CD8-positive, alpha-beta memory T cell (primary cell): ENCODE measurements at places on chromosomes 1 and 21.

GRCh38 chr21:44392916-44393315, 39.5 kb downstream of the TRPM2 start:
- no peak for DNase-seq

GRCh38 chr21:15775981-15776380, 46.2 kb downstream of the USP25 start:
- no peak for DNase-seq

- DNase-seq: peak; percentile 11
Measured at GRCh38 chr21:45080639-45081414, 6.4 kb downstream of the ADARB1 start.

- no peak for DNase-seq
Measured at GRCh38 chr1:52659851-52660596, 27.1 kb downstream of the SHISAL2A start.

DNA sequence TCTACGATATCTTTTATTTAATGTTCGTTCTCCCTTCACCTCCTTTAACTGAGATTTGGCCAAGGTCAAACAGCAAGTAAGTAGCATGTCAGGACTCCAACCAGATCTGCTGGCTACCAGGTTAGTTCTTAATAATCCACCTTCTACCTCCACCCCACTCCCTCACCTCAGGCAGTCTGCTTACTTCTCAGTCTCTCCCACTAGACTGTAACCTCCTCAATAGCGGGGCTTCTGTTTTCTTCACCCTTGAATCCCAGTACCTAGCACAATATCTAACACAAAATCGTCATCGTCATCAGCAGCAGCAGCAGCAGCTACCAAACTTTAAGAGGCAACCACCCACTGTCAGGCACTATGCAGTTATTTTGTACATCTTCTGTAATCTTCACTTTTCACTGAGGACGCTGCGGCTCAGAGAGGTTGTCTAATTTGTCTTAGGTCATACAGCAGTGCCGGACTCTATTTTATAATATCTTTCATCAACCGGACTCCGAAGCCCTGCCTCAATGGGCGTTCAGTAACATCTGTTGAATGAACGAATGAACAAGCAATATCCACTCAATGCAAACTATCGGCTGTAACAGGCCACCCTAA, 859 bp upstream of the MAGI3 start:
- no peak for DNase-seq

- DNase-seq: no peak
Measured at GRCh38 chr21:25462517-25462971, 144.7 kb downstream of the MRPL39 start.

DNA sequence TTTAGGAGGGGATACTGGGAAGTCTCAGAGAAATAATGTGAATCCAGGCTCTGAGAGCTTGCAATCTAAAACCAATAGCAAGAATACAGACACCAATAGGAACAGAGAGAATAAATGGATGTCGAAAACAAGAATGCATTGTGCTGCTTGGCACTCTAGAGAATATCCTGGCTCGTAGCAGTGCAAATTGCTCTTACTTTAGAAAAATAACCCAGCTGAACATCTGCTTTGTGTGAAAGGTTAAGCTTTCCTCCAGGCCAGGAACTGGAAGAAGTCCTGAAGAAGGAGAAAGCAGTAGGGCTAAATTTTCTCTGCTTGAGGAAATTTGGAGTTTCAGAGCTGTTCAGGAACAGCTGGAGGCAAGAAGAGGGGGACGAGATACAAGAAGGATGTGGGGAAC, 382.3 kb downstream of the HHIPL2 start:
- DNase-seq: no peak

GRCh38 chr1:180280617-180281016, 50.6 kb downstream of the LHX4 start:
- DNase-seq: no peak

- DNase-seq: no peak
Measured at GRCh38 chr1:200405264-200405663, 4.6 kb downstream of the ZNF281 start.

DNA sequence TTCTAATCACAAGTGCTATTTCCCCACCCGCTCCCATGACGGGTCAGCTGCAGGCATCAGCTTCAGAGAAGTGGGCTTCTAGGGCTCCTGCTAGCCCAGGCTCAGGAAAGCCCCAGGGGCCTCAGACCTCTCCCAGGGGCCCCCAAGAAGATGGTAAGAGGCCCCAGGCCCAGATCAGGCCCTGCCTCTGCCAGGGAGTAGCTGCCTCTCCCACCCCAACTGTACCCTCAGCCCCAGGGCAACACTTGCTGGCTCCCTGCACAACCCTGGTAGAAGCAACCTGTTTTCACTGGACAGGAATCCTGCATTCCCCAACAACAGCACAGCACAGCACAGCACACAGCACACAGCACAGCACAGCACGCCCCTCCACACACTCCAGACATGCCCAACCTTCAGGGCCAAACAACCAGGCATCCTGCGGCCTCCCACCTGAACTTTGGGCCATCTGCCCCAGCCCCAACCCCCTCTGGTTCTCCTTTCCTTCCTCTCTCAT, 6.5 kb downstream of the BLACAT1 start:
- no peak for DNase-seq

DNA sequence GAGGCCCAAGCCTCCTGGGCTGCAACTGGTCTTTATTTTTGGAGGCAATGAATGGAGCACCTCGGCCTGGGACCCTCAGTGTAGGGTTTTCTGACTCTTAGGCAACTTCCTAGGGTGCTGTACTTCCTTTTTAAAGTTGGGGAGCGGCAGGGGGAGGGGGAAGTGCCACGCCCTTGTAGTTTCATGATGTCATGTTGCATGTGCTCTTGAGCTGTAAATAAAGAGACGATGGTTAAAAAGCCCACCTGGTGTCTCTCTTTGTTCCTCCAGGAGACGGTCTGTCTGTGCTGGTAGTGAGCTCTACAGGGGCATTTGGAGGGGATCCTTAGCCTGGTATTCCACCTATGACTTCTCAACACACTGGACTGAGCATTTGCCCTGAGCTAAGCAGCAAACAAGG, 10.3 kb upstream of the AGTRAP start:
- no peak for DNase-seq

DNA sequence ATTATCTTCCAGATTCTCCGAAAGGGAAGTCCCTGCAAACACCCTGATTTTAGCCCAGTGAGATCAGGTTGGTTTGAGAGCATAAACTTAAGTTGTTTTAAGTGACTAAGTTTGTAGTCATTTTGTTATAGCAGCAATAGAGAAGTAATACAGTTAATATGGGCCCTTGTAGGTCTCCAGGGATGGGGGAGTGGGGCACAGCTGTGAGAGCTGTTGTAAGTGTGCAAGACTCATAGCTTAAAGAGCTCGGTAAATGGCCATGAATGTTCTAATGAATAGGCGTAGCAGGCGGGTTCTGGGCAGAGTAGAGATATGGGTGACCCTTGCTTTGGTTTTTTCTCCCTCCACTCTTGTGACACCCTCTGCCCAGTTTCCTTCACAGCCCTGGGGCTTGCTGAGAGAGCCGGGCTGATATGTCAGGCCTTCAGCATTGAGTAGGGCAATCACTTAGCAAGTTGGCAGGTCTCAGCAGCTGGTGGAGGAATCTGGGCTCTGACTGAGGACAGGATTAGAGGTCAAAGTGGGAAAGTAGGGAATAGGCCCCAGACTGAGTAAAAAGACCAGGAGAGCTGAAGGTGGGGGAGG, 16.0 kb upstream of the ID3 start:
- no peak for DNase-seq

GRCh38 chr1:168468042-168468809, 75.6 kb downstream of the XCL2 start:
- no peak for DNase-seq

- no peak for DNase-seq
Measured at GRCh38 chr1:171715813-171716251, 26.0 kb downstream of the VAMP4 start.

GRCh38 chr1:36306902-36307456, 811 bp downstream of the SH3D21 start:
- peak; percentile 96 for DNase-seq

GRCh38 chr21:45294509-45295291, 7.0 kb upstream of the POFUT2 start:
- DNase-seq: no peak

DNA sequence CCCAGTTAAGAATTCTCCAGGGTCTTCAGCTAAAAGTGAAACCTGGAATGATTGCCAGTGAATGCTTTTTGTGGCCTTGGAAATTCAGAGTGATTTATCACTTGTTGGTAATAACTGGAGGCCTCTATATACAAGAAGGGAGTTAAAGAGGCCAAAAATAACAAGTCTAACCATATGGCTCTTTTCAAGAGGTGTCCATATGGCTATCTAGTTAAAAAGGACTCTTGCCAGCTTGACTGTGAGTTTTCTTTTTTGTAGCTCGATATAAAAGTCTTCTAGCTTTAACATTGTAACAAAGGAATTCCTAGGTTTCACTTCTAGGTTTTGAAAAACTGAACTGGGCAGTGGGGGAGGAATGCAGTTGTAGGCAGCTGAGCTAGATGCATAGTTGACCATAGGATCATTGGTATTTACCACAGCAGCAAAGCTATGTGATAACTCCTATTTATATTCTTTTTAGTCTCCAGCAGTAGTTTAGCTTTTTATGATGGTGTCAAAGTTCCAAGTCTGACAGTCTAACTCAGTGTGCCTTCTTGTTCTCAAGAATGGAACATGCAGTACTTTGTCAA, 44.4 kb downstream of the CACHD1 start:
- no peak for DNase-seq

DNA sequence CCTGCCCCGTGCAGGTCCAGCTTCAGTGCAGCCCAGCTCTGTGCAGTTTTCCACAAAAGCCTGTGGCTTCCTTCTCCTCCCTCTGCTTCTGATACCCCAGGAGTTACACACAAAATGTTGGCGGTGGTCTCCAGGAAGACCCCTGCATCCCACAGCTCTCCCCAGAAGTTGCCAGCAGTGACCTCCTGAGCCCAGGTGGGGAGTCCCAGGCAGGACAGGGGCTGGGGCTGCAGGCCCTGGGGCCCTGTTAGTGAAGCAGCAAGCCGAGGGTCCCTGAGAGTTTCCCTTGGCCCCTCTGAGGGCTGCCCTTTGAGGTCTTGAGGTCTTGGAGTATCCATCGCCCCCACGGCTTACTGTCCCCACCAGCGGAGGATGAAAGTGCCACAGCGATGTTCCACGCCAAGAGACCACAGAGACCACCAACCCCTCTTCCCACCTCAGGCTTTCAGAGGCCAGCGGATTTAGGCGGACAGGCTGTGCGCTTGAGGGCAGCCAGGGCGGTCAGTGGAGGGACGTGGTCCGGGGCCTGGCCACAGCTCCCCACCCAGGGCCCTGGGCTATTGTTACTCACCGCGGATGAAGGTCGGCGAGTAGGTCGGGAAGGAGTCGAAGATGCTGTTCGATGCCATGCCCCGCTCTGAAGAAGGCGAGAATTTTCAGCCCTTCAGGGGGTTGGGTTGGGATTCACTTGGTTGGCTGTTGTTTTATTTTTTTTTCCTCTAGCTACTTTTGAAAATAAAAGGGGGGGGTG, 34.0 kb upstream of the RUNX3 start:
- DNase-seq: no peak

GRCh38 chr1:184531296-184531695, 144.5 kb downstream of the C1orf21 start:
- no peak for DNase-seq

DNA sequence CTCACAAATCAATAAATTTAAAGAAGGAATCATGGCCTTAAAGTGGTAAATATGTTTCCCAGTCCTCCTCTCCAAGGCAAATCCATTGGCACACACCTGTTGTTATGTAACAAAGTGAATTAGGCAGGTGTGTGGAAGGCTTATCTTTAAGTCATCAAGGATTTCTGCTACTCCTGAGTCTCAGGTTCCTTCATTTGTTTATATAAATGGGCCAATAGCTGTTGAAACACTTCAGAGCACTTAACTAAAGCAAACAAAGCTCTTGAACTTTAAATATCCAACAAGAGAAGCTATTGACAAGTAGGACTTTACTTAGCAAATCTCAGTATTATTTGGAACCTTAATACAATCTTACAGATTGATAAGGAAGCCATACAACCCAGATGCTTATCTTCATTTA, 99.3 kb upstream of the ESRRG start:
- no peak for DNase-seq

DNA sequence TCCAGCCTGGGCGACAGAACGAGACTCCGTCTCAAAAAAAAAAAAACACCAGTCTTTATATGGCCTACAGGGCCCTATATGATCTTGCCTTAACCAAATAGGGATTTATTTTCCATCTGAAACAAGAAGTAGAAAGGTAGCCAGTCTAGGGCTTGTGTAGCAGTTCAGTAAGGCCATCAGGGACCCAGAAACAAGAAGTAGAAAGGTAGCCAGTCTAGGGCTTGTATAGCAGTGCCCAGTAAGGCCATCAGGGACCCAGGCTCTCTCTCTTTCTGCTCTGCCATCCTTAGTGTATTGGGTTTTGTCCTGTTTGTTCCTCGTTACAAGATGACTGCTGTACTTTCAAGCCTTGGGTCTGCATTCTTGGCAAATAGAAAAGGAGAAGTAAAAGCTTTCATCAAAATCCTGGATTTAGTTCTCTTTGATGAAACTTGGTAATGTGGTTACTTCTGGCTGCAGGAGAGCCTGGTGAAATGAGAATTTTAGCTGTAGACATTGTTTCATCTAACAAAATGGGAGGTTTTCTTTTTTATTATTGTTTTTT, 46.1 kb downstream of the PKN2 start:
- DNase-seq: no peak

- no peak for DNase-seq
Measured at GRCh38 chr1:101323535-101323934, 86.7 kb downstream of the S1PR1 start.

DNA sequence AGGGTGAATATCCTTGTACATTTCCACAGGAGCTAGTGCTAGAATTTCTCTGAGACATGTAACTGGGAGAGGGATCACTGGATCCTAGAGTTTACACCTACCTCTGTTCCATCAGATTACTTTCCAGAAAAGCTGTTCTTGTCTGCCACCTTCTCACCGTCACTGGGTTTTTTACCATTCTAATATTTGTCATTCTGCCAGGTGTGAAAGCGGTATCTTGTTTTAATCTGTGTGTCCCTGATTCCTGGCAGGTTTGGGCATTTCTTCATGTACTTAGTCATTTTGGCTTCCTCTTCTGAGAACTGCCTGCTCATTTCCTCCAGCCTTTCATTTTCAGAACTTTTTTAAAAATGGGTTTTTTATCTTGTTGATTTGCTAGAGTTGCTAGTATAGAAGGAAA, 5.1 kb downstream of the PMF1 start:
- peak; percentile 29 for DNase-seq
